Urothelium cell line (cell line): ENCODE measurements at places on chromosomes 1 and 21.

DNA sequence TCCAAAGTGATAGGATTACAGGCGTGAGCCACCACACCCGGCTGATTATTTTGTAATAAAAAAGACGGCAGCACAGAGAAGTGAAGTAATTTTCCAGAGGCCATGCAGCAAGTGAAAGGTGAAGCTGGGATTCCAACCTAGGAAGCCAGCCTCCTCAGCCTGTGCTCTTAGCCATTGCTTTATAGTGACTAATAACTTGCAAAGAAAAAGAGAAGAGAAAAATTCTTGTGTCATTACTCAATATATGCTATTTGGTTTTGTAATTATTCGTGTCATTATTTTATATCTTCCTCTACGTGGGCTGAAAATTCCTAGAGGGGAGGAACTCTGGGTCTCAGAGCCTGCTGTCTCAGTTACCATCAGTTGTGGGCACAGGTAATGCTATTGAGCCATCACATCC is 1.6 kb upstream of the IER5 start:
- DNase-seq, result no peak

- no peak for DNase-seq
Observed at GRCh38 chr1:14987829-14988603, 165.5 kb upstream of the TMEM51 start.

DNA sequence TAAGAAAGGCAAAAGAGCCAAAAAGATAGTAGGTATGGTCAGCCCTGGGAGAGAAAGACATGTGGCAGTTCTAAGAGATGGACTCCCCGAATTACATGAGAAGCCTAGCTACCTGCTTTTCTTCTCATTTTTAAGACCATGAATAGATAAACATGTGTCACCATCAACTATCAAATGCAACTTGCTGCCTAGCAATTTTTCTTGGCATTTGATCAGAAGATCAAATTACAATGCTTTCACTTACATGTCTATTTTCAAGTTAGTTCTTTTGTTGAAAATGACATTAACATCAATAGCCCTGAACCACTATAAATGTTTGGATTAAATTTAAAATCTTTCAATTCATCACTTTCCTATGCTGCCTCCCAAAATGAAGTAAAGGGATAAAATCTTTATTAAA is 212.3 kb downstream of the HHIPL2 start:
- no peak for DNase-seq

- DNase-seq, result peak; percentile 90
Observed at GRCh38 chr1:151537112-151537511, 3.0 kb upstream of the TUFT1 start.

DNA sequence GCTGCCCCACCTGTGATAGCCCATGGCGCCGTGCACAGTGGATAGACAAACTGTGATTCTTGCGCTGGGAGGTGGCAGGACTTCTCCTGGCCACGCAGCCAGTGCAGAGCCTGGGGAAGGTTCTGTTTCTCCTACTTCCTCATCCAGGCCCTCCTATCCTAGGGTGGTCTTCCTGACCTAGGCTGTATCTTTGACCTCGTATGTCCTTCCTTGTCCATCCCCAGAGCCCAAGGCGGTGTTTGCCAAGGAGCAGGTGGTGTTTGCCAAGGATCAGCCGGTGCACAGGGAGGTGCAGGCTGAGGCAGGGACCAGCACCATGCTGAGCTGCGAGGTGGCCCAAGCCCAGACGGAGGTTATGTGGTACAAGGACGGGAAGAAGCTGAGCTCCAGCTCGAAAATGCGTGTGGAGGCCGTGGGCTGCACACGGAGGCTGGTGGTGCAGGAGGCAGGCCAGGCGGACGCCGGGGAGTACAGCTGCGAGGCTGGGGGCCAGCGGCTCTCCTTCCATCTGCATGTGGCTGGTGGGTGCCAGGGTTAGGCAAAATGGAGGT is 63.9 kb downstream of the OBSCN start:
- DNase-seq, result no peak

DNA sequence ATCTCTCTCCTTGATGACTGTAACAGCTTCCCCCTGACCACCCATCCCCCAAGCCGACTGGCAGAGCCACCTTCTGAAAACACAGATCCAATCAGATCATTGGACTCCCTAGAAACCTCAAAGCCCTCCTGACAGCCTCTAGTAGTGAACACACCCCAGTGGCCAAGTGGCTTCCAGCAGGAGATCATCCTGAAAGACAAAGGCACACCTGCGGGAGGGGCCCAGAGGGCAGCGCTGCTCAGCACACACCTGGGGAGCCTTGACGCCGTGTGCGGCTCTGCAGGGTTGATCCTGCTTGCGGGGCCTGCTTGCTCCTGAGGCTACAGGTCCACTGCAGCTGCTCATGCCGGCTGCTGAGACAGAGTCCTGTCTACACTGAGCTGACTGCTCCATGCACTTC is 41.5 kb downstream of the SLC66A1 start:
- DNase-seq, result no peak

- DNase-seq, result no peak
Observed at GRCh38 chr1:1292442-1292779, 12.2 kb downstream of the SCNN1D start.

GRCh38 chr1:98458511-98459485 is 202.7 kb upstream of the SNX7 start:
- no peak for DNase-seq

- DNase-seq, result peak; percentile 23
Observed at GRCh38 chr1:150887018-150887417, at the start of gene CTXND2. Gene CTXND2 (plus strand): TSS chr1:150887136. CDS start chr1:150912315, 25,179 bp downstream.

DNA sequence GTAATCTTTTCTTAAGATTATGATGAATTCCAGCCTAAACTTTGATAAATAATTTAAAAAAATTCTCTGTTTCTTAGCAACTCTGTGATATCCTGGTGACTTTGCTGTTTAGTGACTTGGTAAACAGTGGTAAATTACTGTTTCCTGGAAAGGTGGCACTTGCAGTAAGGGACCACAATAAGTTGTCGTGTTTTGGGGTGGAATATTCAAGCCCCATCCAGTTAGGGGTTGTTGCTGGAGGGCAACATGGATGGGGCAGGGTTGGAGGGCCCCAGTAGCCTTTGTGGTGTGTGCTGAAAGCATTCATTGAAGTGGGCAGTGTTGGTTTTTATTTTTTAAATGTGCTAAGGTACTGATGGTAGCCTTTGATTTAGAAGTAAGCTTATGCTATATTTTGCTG is 30.3 kb downstream of the PRDM2 start:
- DNase-seq, result no peak

DNA sequence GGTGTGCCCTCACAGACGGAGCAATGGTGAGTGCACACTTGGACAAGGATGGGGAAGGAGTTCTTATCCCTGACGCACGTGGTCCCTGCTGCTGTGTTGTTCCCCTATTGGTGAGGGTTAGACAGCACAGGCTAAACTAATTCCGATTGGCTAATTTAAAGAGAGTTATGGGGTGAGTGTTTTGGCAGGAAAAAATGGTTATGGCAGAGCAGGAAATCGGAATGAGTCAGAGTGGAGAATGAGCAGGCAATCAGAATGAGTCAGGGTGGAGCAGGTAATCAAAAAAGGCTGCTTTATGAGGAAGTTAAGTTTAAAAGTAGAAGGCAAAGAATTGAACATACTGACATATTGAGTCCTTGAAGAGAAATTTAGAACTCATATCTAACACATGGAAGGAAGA is 100.5 kb downstream of the NGF start:
- DNase-seq, result no peak

DNA sequence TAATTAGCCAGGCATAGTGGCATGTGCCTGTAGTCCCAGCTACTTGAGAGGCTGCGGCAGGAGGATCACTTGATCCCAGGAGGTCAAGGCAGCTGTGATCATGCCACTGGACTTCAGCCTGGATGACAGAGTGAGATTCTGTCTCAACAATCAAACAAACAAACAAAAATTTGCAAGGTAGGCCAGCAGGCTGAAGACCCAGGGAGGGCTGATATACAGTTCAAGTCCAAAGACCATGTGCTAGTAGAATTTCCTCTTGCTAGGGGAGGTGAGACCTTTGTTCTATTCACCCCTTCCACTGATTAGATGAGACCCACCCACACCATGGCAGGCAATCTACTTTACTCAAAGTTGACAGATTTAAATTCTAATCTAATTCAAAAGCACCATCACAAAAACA is 31.2 kb upstream of the CNN3 start:
- no peak for DNase-seq

- no peak for DNase-seq
Observed at GRCh38 chr1:177124577-177125278, 39.8 kb downstream of the ASTN1 start.

- DNase-seq, result no peak
Observed at GRCh38 chr1:187063271-187063670, 234.5 kb downstream of the PLA2G4A start.

GRCh38 chr1:47424336-47424982 is 8.4 kb downstream of the FOXE3 start:
- peak; percentile 79 for DNase-seq

GRCh38 chr1:29414086-29414485 is 177.8 kb downstream of the PTPRU start:
- no peak for DNase-seq

DNA sequence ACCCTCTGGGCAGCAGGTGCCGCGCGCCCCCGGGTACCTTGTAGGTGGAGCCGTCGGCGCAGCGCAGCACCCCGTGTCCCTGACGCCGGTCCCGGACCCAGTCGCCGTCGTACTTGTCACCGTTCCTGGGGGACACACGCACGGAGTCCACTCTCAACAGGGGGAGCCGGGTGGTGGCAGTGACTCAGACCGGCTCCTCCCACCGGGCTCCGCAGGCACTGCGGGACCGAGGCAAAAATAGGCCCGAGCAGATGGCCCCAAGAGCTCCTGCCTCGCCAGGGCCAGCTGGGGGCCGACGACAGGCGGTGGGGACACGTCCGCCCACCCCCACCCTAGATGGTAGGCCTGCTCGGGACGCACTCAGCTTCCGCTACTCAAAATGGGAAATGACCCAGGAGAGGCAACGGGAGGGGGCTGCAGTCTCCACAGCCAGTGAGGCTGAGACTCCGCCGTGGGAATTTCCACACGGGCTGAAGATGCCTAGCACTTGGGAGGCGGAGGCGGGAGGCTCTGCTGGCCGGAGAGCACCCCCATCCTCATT is 6.3 kb downstream of the MORN1 start:
- DNase-seq, result no peak

DNA sequence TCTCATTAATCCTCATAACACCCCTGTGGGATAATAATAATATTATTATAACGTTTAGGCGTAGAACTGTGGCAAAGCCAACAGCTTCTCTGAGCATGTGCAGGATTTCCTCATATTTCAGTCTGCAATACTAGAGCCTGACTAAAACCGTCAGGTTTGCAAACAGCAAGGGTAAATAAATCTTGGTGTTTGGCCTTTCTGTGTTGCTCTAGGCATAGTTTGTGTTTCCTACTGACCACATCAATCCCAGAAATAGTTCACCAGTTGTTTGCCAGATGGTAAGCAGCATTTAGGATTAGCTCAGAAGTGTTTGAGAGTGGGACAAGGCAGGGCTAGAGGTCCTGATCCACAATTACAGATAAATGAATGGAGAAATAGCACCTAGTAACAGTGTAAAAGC is 2.8 kb upstream of the KCNA3 start:
- no peak for DNase-seq

GRCh38 chr1:155295183-155295941 is 5.9 kb downstream of the PKLR start:
- no peak for DNase-seq

GRCh38 chr21:37074197-37074510 is 1.1 kb downstream of the TTC3 start:
- no peak for DNase-seq

- DNase-seq, result no peak
Observed at GRCh38 chr1:67005068-67005467, 48.9 kb downstream of the SLC35D1 start.

DNA sequence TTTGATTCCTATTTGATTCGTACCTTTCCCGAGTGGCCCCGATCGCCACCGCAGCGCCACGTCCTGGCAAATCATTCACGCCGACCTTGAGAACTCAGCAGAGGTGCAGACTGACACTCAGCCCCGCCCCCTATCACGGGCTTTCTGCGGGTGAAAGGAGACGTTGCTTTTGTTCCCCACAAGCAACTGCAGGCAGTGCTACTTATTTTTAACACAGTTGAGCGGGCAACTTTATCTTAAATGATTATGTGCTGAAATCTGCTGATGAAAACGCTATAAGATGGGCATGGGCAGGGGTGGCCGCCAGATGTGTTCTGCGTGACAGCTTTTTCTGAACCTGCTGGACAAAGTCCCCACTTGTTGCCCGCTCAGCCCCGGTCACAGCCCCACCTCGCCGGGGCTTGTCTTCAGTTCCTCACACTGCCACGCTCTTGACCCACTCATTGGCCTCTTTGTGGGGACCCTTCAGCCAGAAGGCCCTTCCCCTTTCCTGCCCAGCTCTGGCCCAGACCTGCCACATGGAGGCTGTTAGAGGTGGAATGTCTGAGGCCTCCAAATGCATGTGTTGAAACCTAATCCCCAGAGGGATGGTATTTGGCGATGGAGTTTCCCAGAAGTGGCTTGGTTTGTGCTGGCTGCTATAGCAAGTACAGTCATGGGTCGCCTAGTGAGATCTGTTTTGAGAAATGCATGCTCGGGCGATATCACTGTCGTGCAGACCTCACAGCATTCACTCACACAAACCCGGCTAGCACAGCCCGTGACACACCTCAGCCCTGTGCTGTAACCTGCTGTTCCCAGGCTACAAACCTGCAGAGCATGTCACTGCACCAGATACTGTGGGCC is 15.7 kb upstream of the PDXK start:
- no peak for DNase-seq

DNA sequence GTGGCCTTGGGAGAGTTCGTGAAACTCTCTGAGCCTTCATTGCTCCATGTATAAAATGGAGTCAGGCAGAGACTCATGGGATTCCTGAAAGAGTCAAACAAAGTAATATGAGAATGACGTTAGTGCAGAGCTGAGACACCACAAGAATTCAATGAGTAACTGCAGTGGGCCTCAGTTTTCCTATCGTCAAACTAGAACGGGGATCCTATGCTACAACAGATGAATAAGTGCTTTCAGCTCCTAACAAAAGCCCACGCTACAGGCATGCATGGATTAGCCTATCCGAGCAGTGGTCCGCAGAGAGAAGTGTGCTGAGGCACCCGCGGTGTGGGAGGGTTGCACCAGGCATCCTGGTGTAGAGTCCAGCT is 124.7 kb downstream of the SYF2 start:
- no peak for DNase-seq

- DNase-seq, result peak; percentile 54
Observed at GRCh38 chr1:39509360-39510009, 18.0 kb downstream of the BMP8A start.

GRCh38 chr21:26470351-26471098 is 102.6 kb downstream of the CYYR1 start:
- no peak for DNase-seq
